SW 1271 (cell line): ENCODE measurements at places on chromosomes 1 and 21.

DNA sequence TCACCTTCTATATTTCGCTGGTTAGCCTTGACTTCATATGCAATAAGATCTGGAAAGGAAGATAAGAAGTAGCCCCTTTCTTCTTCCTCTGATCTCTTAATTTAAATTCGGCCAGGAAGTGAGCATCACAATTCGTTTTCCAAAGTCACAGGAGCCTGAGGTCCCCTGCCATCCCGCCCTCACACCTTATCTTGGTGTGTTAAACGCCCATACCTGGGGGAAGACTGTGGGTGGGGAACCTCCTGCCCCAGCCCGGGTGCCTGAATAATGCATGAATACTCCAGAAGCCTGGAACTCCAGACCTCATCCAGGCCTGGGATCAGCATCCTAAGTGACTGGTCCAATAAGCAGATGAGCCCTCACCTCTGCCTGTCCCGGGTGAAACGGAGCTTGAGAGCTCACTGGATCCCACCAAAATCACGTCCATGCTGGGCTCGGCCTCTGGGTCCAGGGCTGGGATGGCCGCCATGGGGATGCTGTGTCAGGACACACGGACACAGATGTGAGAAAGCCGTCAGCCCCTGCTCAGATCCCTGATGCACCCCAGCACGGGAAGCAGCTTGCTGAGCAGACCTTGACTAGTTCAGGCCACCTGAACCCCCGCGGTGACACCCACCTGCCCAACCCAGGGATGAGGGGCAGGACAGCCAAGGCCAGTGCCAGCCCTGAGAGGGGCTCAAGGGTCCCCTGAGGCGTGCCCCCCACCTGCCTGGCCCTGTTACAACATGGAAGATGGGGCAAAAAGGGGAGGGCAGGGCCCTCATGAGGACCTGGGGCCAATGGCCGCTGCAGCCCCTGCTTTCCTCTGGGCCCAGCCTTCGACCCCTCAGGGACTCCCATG lies 686 bp downstream of the DNMT3L start:
- no peak for DNase-seq

DNA sequence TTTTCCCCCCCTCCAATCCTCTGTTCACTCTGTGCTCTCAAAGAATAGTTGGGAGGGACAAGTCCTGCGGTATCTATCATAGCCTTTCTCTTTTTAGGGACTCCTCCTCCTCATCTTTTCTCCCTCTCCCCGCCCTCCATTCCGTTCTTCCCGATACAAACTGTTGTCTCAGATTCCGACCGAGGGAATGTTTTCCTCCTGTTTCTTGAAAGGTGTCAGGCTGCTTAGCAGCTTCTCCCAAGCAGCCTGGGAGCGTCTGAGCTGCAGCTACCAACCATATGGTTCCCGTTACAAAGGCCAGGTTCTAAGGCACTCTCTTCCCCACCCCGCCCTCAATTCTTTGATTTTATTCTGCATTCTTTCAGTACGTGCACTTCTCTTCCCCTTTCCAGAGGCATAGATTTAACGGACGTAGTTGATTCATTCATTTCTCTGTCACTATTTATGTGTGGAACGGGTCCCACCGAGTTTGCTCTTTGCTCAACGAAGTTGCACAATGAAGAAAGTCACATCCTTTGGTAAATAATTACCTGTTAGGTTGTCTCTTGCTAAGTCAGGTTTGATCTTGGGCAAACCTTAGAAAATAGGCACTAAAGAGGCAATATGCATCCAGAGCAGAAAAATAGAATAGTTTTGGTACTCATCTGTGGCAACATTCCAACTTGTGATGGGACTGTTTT lies 2.8 kb downstream of the ADGRL2 start:
- DNase-seq: no peak

DNA sequence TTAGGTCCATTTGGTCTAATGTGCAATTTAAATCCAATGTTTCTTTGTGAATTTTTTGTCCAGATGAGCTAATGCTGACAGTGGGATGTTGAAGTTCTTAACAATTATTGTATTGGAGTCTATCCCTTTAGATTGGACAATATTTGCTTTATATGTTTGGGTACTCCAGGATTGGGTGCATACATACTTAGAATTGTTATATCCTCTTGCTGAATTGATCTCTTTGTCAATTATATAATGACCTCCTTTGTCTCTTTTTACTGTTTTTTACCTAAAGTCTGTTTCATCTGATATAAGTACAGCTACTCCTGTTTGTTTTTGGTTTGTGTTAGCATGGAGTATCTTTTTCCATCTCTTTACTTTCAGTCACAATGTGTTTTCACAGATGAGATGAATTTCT lies 22.2 kb downstream of the CD55 start:
- no peak for DNase-seq

DNA sequence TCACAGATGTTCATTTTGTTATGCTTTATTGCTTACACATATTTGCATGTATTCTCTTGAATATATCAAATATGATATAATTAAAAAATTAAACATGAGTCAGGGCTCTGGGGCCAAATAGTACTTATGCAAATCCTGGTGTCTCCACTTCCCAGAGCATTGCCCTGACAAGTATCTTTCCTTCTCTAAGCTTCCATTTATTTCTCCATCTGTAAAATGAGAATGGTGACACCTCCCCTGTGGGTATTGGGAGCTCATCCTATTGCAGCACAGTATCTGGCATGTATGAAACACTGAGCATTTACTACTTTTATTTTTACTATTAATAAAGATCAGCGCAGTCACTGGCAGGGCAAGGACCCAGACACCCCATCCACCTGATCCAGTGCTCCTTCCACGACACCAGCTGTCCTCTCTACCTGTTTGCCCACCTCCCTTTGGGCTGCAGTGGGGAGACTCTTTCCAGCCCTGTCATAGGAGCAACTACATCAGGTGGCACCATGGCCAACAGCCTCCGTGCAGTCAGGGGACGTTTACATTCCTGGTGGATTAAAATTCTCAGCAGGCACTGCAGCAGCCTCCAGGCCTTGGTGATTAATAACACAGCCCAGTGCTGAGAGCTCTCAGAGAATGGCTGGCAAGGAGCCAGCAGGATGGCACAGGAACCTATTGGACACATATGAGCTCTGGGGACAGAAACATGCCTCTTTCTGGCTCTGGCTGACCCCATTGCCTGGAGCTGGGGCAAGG lies 113.0 kb downstream of the DMRTB1 start:
- DNase-seq: no peak

DNA sequence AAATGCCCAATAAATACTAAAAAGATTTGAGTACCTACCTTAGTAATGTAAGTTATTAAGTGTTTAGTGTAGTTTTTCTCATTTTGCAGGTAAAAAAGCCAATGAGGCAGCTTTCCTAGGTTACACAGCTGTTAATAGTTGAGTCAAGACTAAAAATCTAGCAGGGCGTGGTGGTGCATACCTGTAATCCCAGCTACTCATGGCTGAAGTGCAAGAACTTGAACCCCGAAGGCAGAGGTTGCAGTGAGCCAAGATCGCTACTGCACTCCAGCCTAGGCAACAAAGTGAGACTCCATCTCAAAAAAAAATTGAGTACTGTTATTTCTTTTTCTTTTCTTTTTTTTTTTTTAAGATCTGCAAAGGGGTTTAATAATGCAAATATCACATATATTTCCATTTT lies 7.7 kb downstream of the YBX1 start:
- DNase-seq: no peak

DNA sequence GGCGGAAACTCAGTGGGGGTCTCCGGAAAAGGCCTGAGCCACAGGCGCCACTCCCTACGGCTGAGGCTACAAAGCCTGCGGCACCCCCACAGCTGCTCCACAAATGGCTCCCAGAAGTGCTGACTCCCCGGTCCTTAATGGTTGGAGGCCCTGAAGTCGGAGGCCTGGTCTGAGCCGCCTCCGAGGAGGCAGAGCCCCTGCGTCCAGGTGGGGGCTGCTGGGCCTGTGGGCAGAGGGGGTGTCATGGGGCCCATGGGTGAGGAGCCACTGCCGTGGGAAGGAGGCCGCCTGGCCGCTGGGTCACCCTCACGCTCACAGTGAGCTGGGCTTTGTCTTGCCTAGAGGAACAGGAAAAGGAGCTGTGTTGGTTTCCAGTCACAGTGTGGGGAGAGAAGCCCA lies 12.4 kb upstream of the COL18A1 start:
- DNase-seq: no peak

- no peak for DNase-seq
Measured at GRCh38 chr1:91876040-91876470, 9.9 kb downstream of the TGFBR3 start.
